ENCODE measurements at places on chromosomes 2 and 18.

GRCh38 chr2:41830600-41830999 is 217.2 kb upstream of the PKDCC start:
- DNase-seq = no peak

GRCh38 chr18:35085450-35086380 is 44.5 kb downstream of the MAPRE2 start:
- DNase-seq = no peak

- DNase-seq = no peak
Observed at GRCh38 chr18:54859667-54860421, 31.6 kb downstream of the RAB27B start.

GRCh38 chr2:130374587-130375290 is 18.9 kb downstream of the PTPN18 start:
- peak; percentile 61 for DNase-seq

- no peak for DNase-seq
Observed at GRCh38 chr2:69340101-69340775, 46.8 kb downstream of the GFPT1 start.

DNA sequence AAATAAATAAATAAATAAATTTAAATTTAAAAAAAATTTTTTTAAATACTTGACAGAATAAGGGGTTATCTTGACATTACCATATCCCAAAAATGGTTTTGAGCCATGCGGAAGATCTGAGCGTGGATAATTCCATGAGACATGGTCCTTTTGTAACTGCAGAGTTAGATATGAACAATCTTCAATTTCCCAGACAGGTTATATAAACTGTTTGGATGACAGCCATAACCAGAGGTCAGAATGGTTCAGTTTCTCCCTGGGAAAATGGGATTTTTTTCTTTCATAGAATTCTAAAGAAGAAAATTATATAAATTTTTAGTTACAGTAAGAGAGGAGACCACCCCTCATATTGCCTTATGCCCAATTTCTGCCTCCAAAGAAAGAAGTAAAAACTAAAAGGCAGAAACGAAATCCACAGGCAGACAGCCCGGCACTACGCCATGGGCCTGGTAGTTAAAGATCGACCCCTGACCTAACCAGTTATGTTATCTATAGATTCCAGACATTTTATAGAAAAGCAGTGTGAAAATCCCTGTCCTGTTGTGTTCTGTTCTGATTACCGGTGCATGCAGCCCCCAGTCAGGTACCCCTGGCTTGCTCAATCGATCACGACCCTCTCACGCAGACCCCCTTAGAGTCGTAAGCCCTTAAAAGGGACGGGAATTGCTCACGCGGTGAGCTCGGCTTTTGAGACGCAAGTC is 3.0 kb downstream of the GALM start:
- no peak for DNase-seq

- DNase-seq = no peak
Observed at GRCh38 chr2:214135966-214136365, 274.9 kb upstream of the VWC2L start.

DNA sequence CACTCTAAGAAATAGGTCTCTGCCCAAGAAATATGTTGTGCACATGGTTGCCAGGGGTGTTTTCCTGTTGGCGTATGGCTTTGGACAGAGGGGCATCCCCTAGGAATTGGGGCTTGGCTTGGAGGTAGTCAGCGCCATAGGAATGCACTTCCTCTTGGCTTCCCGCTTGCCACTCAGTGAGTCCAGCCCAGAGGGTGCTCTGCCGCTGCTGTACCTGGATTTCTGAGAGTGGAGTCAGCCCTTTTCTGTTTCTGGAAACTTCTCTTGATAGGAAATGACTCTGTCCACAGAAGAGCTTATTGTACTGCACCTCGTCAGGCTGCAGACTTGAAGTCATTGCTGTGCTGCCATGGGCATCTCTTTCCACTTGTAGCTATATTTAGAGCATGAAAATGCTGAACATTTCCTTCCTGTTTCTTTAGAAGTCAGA is 116.7 kb upstream of the MGAT5 start:
- DNase-seq = peak; percentile 77

GRCh38 chr2:151808258-151809072 is 19.8 kb downstream of the ARL5A start:
- DNase-seq = no peak

DNA sequence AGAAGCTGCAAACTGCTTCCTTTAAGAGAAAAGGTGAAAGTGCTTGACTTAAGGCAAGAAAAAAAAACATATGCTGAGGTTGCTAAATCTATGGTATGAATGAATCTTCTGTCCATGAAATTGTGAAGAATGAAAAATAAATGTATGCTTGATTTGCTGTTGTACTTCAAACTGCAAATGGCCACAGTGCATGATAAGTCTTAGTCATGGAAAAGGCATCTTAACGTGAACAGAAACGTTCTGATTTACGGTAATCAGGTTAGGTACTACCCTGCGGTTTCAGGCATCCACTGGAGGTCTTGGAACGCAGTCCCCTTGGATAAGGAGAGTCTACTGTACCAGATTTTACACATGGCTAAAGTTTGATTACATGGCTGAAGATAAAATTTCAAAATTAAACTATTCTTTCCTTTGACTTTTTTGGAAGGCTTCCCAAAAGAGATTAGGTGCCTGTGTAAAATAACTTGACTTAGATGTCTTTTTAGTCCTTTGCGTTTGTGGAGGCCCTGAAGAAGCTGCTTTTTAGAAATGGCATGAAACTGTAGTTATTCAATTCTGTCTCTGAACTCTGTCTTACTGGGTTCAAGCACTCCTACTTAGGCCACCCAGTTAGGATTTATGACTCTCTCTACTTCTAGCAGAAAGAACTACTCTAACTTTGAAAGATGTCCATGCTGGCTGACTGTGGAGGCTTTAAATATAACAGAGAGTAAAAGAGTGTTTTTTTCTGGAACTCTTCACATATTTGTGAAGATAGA is 35.9 kb upstream of the SCN9A start:
- DNase-seq = no peak

- DNase-seq = peak; percentile 98
Observed at GRCh38 chr2:237572021-237572741, 5.8 kb downstream of the PRLH start.

DNA sequence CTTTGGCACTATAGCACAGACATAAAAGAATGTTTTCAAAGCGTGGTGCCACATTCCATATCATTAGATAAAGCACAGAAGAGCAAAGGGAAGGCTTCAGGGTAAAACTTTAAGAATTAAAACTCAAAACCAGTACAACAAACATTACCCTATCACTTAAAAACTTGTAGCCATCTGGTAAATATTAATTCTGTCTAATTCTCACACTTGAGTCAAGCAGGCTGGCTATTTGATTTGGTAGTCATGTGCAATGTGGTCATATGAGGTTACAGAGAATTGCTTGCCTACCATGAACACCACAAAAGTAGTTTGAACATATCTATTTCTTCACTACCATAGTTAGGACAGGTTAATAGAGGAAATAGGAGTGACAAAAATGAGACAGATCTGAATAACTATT is 244.9 kb downstream of the IRS1 start:
- no peak for DNase-seq

DNA sequence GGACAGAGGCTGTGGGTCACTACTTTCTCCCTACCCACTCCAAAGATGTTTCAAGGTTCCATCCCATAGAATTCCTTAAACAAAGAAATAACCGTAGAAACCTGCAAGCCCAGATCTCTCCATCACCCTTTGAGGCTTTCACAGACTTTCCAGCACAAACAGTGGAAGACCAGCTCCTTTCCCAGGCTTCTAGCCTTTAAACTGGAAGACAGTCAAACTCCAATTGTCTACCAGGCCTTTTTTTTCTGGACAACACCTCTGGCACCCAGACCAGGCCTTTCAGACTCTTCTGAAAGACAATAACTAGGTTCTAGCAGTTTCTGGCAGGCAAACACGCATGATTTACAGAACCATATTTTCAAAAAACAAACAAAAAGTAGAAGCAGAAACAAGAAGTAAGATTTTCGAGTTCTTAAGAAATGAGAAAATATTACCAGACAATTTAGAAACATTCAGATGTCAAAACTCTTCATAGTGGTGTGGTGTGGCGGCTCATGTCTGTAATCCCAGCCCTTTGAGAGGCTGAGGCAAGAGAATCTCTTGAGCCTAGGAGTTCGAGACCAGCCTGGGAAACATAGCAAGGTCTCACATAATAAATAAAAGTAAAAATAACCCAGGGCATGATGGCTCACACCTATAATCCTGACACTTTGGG is 106.8 kb upstream of the MSH2 start:
- DNase-seq = no peak

DNA sequence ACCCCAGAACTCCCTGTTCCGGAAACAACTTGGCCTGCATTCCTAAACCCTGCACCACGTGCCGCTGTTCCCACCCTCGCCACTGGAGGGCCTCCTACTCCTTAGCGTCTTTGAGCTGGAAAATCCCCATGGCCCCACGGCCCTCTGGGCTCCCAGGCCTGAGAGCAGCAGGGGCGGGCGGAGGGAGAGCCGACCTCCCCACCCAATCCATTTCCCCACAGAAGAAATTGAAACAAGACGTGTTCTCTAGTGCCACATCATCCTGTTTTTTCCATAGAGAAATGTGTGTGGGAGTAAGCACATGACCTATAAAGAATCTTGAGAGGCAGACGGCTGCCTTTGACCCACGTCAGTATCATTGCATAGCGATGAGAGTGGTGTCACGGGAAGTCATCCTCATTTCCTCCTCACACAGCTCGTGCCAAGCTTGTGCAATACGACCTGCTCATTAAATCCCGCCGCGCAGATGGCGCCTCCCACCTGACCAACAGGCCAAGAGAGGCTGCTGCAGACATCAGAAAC is 79.2 kb downstream of the LAMA1 start:
- DNase-seq = peak; percentile 62

GRCh38 chr2:29249666-29250253 is 134.5 kb downstream of the CLIP4 start:
- no peak for DNase-seq

- DNase-seq = no peak
Observed at GRCh38 chr2:221590861-221591365, 18.8 kb upstream of the EPHA4 start.

GRCh38 chr2:75557474-75558133 is 3.1 kb downstream of the EVA1A start:
- no peak for DNase-seq

GRCh38 chr2:27407798-27408491 is 1.4 kb downstream of the PPM1G start:
- DNase-seq = no peak

DNA sequence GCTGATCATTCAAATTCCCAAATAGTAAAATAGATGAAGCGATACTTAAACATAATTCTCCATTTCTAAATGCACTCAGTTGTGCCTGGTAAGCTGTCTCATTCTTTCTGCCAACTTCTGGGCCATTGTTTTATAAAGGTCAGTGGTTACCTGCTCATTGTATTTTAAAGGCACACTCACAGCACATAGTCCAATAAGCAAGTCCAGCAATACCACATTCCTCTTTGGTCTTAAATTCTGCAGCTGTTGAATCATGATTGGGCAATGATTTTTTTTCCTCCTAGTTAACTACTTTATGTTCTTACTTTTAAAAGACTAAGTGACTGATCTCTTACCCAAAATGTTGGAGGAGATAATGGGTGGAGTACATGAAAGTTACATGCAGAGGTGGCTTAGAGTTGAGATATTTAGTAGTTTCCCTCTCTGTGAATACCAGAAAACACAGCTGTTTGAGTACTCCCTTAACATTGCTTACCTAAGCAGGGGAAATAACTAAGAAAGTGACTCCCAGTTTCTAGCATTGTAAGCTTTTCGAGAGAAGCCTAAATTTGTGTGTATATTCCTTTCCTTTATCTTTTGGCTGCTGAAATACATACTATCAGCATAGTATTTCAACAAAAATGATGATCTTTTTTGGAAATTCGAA is 220.7 kb downstream of the CAMKMT start:
- DNase-seq = no peak

- no peak for DNase-seq
Observed at GRCh38 chr18:3611313-3612090, 161.5 kb downstream of the TGIF1 start.

DNA sequence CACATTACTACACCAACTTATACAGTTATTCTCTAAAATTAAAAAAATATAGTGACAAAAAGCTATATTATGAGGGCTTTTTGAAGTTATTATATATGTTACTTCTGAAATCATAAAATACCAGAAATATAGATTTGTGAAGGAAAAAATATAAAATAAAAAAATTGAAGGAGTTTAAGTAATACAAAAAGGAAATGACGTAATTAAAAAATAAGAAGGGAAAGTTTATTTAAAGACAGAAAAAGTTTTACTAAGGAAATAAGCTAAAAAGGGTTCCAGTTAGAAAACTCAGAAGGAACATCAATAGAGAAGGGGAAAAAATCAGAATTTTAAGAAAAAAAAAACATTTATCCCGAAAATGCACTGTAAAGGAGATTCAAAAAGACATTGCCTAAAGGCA is 697.1 kb downstream of the MBD2 start:
- DNase-seq = no peak

DNA sequence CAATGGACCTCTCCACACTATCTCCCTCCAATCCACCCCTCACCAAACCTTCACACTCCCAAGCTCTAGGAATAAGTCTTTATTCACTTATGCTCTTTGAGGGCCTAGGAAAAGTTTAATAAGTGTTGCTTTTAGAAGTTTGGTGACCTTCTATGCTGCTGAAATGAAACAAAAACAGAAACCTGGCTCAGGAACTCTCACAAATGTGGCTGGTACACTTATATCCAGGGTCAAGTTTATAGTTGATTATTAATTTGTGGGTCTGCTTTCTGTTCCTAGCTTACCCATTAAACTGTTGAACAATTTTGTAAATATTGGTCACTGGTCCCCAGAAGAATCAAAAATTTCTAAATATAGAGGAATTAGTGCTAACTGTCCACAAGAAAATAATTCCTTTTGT is 14.2 kb upstream of the ANKRD44 start:
- no peak for DNase-seq

DNA sequence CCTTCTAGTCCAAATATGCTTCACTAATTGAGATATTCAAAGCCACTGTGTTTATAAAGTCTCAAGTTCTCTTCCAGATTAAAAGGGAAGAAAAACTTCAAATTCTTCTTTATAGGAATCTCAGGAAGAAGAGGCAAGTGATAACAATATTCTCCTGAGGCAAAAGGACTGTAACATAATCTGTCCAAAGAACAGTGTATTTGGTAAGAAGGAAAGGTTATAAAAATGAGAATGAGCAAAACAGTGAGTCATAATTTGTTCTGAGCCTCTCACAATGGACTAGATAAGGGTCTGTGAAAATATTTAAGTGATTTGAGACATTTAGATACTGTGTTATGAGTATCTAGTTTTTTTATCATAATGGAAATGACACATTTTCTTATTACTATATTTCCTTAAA is 44.3 kb downstream of the SNRPD1 start:
- DNase-seq = no peak

GRCh38 chr2:105239924-105240323 is 1.6 kb upstream of the GPR45 start:
- DNase-seq = peak; percentile 82

All from H54 (cell line).